CD8-positive, alpha-beta memory T cell (primary cell): ENCODE measurements at places on chromosomes 3 and 15.

DNA sequence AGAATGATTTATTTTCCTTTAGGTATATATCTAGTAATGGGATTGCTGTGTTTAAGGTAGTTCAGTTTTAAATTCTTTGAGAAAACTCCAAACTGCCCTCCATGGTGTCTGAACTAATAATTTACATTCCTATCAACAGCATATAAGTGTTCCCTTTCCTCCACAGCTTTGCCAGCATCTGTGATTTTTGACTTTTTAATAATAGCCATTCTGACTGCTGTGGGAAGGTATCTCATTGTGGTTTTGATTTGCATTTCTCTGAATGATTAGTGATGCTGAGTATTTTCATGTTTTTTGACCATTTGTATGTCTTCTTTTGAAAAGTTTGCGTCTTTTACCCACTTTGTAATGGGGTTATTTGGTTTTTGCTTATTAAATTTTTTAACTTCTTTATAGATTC, 571.6 kb upstream of the CCDC54 start:
- no peak for DNase-seq

DNA sequence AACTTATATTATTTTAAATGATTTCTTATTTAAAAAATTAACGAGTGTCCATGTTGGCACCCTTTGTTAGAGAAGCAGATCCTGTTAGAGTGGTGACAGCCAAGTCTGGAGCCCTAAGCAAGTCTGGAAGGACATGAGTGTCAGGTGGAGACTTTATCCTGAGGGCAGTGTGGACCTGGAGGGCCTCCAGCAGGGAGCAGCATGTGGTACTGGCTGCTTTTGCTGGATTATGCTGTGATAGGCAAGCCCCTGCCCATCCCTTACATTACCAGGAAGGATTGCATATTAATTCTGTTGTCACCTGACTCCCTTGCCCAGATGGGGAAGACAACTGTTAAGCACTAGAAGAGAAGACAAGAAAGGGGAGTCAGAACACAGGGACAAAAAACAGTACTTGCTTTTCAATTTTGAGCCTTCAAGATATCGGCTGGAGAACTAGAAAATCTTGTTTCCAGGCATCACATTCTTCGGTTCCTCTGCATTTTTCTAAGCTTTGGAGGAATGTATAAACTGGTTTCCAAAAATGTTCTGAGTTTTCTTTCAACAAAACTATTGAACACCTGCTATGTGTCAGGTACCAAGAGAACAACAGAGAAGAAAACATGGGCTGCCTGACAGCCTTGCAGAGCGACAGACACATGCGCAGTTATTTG, 22.7 kb downstream of the ZNF860 start:
- no peak for DNase-seq

DNA sequence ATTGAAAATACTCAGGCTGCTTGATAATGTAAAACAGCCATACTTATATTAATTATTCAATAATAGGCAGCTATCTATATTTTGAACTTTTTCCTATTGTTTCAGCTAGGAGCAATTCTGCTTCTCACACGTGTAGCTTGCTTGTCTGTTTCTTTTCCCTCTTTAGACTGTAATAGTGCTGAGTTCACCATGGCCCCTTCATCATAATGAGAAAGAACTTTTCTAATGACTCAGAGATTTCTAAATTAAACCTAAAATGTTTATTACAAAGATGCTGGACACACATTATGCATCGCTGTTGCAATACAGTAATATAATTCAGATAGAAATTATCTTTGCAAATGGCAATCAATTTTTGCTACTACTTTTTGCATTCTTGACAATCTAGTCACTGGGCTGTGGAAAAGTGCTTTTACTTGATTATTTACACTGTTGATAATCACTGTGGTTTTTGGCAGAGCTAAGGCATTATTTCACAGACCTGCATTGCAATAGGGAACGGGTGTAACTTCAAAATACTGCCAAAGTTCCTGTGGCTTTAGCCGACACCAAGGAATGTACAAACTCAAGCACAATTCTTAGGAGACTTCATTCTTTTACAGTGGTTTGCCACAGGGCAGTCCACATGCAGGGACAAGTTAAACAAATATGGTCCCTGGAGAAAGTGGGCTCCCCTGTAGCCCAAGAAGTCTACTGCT, 281.0 kb upstream of the TBL1XR1 start:
- DNase-seq = no peak

- DNase-seq = peak; percentile 84
Observed at GRCh38 chr3:48478626-48479555, 25.1 kb downstream of the SHISA5 start.

GRCh38 chr3:194957743-194958240, 272.1 kb downstream of the FAM43A start:
- DNase-seq = no peak
